ENCODE measurements at places on chromosomes 2 and 18. TPM values are rescaled to one million over a fixed set of nuclear protein-coding genes. Genes with fewer than 3 reads are reported as not detected.

The CDH19 gene
- total RNA-seq = 0.21 TPM

The GPR45 gene
- not detected for total RNA-seq

The MEIS1 gene
- total RNA-seq = 46.7 TPM

The NOSTRIN gene
- total RNA-seq = 7.8 TPM

The IL1RL2 gene
- total RNA-seq = not detected

The STPG4 gene
- not detected for total RNA-seq

The CYRIA gene
- 7.1 TPM for total RNA-seq

The PTPRN gene
- not detected for total RNA-seq

The EMILIN1 gene
- 301 TPM for total RNA-seq

The REG3G gene
- not detected for total RNA-seq

The CYP27A1 gene
- total RNA-seq = 53.1 TPM

The MREG gene
- total RNA-seq = not detected

The NT5DC4 gene
- total RNA-seq = not detected

The GIGYF2 gene
- 27.5 TPM for total RNA-seq

The PPP4R3B gene
- total RNA-seq = 18.2 TPM

The SFXN5 gene
- 9.3 TPM for total RNA-seq

The CD226 gene
- total RNA-seq = 3.3 TPM

The GPAT2 gene
- total RNA-seq = 9.4 TPM

The ZC3H6 gene
- 1.5 TPM for total RNA-seq

The GALR1 gene
- not detected for total RNA-seq

The KCNJ13 gene
- not detected for total RNA-seq

The DSG4 gene
- not detected for total RNA-seq

The BOLL gene
- not detected for total RNA-seq

The ARHGEF4 gene
- 9.6 TPM for total RNA-seq

The GULP1 gene
- 67.8 TPM for total RNA-seq

The GPR17 gene
- total RNA-seq = not detected

The AKAIN1 gene
- total RNA-seq = not detected

The KANSL3 gene
- 56.1 TPM for total RNA-seq

The AUP1 gene
- total RNA-seq = 120 TPM

The NETO1 gene
- total RNA-seq = not detected

The RSAD2 gene
- 0.32 TPM for total RNA-seq

The SP140 gene
- 0.11 TPM for total RNA-seq

The SEMA4F gene
- total RNA-seq = 0.32 TPM

The CLEC4F gene
- total RNA-seq = not detected

The FBXO48 gene
- total RNA-seq = 1.2 TPM

The KIDINS220 gene
- total RNA-seq = 59.1 TPM

The LIMS3 gene
- 21.9 TPM for total RNA-seq

The ASPRV1 gene
- total RNA-seq = 4.3 TPM

The FNDC4 gene
- total RNA-seq = 18.1 TPM

The SCG2 gene
- total RNA-seq = 0.32 TPM

The TPO gene
- 52.5 TPM for total RNA-seq

The HOXD11 gene
- total RNA-seq = not detected

The SLC5A6 gene
- total RNA-seq = 85.7 TPM

The POTEI gene
- total RNA-seq = not detected

The G6PC2 gene
- not detected for total RNA-seq

The FAM161A gene
- not detected for total RNA-seq

The RAPH1 gene
- total RNA-seq = 49.8 TPM

The FOXD4L1 gene
- not detected for total RNA-seq

The CERS6 gene
- total RNA-seq = 10.9 TPM

The SH2D6 gene
- not detected for total RNA-seq
